ENCODE measurements at places on chromosomes 7 and 10. TPM values are rescaled to one million over a fixed set of nuclear protein-coding genes. Genes with fewer than 3 reads are reported as not detected.

- no peaks in the 10 kb centered on the region for H3K27me3 ChIP-seq
- DNase-seq = peak; percentile 71
- H3K4me3 ChIP-seq = no peak overlapping the region
- peaks cover 5% of the 10 kb centered on the region for H3K4me1 ChIP-seq
Observed at GRCh38 chr7:65946904-65947303, 35.1 kb downstream of the GUSB start.

DNA sequence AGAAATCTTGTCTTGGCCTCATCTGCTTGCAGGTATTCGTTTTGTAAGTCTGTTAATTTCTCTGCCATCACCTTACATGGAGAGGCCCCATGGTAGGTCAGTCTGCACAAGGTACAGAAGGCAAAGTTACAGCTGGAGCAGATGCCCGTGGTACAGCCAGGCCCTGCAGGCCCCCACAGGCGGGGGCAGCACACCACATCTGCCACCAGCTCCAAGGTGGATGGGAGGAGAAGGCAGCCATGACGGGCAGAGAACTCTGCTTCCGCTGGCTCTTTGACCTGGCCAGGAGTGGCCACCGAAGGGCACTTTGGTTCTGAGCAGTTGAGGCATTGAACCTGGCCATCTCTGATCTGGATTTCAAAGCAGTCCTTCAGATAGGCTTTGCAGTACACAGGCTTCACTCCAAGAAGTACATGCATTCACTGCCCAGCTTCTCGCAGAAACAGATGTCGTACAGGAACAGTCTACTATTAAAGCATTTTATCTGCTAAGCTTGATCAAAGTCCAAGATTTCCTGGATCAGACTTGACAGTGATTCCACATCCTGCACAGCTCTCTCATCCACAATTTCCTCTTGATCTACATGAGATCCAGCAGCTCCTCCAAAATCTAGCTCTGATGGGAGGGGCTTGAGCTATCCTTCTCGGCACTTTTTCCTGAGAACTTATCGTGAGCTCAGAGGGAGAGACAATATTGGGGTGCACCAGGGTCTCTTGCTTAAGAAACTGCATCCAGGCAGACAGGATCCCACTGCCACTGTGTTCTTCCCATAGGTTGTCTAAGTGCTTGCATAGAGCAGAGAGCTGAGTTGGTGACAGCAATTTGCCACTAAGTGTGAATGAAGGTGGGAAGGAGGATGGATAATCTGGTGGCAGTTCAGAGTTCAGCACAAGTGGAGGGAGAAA lies 120.7 kb downstream of the TRRAP start:
- H3K27ac ChIP-seq = no peak overlapping the region
- H3K27me3 ChIP-seq = no peaks in the 10 kb centered on the region

GRCh38 chr7:23333671-23334246 lies 34.6 kb downstream of the MALSU1 start:
- peak; percentile 95 for DNase-seq
- H3K36me3 ChIP-seq = peaks cover 30% of the 10 kb centered on the region
- H3K4me1 ChIP-seq = peaks cover 33% of the 10 kb centered on the region
- H3K27ac ChIP-seq = peak overlapping the region; percentile 61
- H3K27me3 ChIP-seq = no peaks in the 10 kb centered on the region

DNA sequence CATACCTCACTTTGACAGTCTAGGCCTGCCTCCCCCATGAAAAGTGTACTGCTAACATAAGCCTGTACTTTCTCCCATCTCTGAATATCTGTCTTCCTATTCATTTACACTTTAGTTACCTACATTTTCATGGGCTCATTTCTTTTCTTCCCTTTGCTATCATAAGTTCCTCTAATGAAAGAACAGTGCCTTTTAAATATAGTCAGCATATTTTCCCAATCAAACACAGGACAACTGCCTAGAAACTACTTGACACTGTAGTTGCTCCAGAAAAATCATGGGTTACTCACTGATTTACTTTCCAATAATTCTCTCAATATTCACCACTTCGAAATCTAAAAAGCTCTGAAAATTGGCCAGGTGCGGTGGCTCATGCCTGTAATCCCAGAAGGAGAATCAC lies 2.8 kb upstream of the TAX1BP1 start:
- H3K27ac ChIP-seq = no peak overlapping the region
- no peaks in the 10 kb centered on the region for H3K27me3 ChIP-seq
- DNase-seq = no peak
- H3K36me3 ChIP-seq = peaks cover 6% of the 10 kb centered on the region

GRCh38 chr10:122374859-122375678 lies 561 bp downstream of the PLEKHA1 start:
- H3K27me3 ChIP-seq = no peaks in the 10 kb centered on the region
- H3K36me3 ChIP-seq = peaks cover under 1% of the 10 kb centered on the region
- DNase-seq = peak; percentile 42

- H3K4me3 ChIP-seq = no peak overlapping the region
- H3K27me3 ChIP-seq = no peaks in the 10 kb centered on the region
- DNase-seq = no peak
- H3K4me1 ChIP-seq = no peaks in the 10 kb centered on the region
- no peaks in the 10 kb centered on the region for H3K36me3 ChIP-seq
- H3K27ac ChIP-seq = no peak overlapping the region
Observed at GRCh38 chr10:19577807-19578206, 238.4 kb upstream of the PLXDC2 start.

- H3K4me1 ChIP-seq = peaks cover 25% of the 10 kb centered on the region
- H3K27me3 ChIP-seq = no peaks in the 10 kb centered on the region
- DNase-seq = peak; percentile 63
- H3K36me3 ChIP-seq = peaks cover 8% of the 10 kb centered on the region
Observed at GRCh38 chr7:158396982-158397862, 190.4 kb downstream of the PTPRN2 start.

DNA sequence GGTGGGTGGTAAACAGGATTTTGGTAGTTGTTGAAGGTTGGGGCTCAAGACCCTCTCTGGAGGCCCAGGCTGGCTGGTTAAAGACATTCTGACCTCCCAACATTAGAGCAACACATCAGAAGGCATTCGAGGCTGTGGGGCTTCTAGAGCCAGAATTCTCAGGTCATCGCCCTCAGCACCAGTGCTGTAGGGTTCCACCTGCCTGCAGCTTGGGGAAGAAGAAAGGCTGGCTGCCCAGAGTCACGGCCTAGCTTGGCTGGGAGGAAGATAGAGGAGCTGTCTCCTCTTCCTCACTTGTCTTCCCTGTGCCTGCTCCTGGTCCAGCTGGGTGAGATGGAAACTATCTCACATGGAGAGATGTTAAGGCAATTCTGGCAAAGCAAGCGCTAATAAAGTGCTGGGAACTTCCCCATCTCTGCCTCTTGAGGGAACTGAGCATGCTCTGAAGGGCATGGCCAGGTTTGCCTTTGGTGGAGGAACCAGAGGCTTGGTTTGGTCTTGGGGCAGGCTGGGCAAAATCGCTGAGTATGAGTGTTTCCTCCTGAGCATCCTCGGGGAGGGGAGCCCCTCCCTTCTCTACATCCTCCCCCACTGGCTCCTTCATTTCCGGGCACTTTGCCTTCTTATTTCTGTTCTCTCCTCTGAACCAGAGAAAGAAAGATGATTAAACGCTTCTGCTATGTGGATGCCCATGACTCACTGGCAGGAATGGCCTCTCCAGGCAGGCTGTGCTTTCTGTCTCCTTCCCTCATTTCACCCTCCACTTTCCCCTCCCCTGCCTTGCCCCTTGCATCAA lies 509.0 kb upstream of the PODXL start:
- no peak overlapping the region for H3K4me3 ChIP-seq
- no peaks in the 10 kb centered on the region for H3K27me3 ChIP-seq
- H3K36me3 ChIP-seq = no peaks in the 10 kb centered on the region
- H3K27ac ChIP-seq = peak overlapping the region; percentile 87
- peak; percentile 88 for DNase-seq

- no peaks in the 10 kb centered on the region for H3K27me3 ChIP-seq
- no peak for DNase-seq
- H3K27ac ChIP-seq = peak overlapping the region; percentile 62
- H3K4me1 ChIP-seq = peaks cover 26% of the 10 kb centered on the region
- H3K36me3 ChIP-seq = peaks cover 30% of the 10 kb centered on the region
- no peak overlapping the region for H3K4me3 ChIP-seq
Observed at GRCh38 chr7:80832006-80832405, 86.8 kb downstream of the SEMA3C start.

DNA sequence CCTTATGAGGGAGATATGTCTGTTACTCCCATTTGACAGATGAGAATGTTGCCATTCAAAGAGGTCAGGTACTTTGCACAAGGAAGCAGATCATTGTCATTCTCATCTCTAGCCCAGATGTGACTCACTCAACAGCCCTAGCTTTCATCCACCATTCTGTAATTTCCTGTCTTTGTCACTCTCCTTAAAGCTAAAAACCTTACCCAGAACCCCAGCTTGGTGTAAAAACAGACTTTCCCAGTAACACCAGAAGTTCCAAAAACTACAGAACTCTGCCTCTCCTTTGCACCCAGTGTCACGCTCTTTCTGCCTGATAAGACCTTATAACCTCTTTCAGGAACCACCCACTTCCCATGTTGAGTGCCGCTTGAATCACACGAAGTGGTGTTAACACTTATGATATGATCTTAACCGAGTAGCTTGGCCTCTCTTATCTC lies 89.1 kb upstream of the SP4 start:
- no peak overlapping the region for H3K4me3 ChIP-seq
- no peak overlapping the region for H3K27ac ChIP-seq
- DNase-seq = no peak
- H3K27me3 ChIP-seq = no peaks in the 10 kb centered on the region
- no peaks in the 10 kb centered on the region for H3K4me1 ChIP-seq

DNA sequence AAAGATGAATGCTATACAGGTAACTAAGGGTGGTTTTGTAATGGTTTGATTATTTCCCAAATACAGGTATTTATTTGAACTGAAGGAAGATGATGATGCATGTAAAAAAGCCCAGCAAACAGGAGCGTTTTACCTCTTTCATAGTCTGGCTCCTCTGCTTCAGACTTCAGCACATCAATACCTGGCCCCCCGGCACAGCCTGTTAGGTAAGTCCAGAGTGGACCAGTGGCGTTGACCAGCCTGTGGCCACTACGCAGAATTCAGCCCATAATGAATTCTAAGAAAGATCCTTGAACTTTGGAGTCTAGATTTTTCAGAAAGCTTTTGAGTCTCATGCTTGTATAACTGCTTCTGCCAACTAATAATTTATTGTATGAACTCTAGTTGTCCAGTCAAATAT lies 9.7 kb downstream of the NUDT13 start:
- no peak overlapping the region for H3K4me3 ChIP-seq
- peaks cover 5% of the 10 kb centered on the region for H3K4me1 ChIP-seq
- H3K27me3 ChIP-seq = no peaks in the 10 kb centered on the region
- peak overlapping the region; percentile 14 for H3K27ac ChIP-seq

Gene CAMK2G
- 13.7 TPM for total RNA-seq

Gene ABCB8
- total RNA-seq = 76.1 TPM

Gene DHTKD1
- total RNA-seq = 17.3 TPM

Gene CHRM2
- not detected for total RNA-seq

Gene SPDYE2B
- not detected for total RNA-seq

Gene KLF14
- not detected for total RNA-seq

Gene NOS3
- total RNA-seq = 0.20 TPM
